ENCODE measurements at places on chromosomes 3 and 15.

DNA sequence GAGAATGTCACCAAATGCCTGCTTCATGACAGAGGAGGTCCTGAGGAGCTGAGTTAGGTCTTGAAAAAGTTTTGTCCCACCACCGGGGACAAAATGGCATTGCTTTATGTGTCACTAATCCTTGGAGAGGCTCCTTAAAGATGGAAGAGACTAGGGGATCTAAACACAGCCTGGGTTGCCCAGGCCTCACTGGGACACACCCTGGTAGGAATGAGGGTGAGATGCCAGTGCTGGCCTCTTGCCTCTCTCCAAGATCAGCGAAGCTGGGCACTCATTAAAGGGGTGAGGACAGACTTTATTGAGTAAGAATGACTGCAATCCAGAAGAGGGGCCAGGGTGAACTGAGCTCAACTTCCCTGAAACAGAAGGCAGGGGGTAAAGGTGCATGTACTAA lies 58.5 kb upstream of the KLF13 start:
- no peak for DNase-seq

- DNase-seq = no peak
These were observed 223.3 kb downstream of the EPHB1 start for GRCh38 chr3:135018149-135018923.

GRCh38 chr3:52423173-52423572 lies 21.7 kb downstream of the SEMA3G start:
- no peak for DNase-seq

GRCh38 chr3:73399106-73399505 lies 225.6 kb downstream of the PDZRN3 start:
- no peak for DNase-seq

GRCh38 chr3:58260261-58260731 lies 22.7 kb downstream of the ABHD6 start:
- no peak for DNase-seq
